Stimulated activated CD4-positive, alpha-beta T cell treated with anti-CD3 and anti-CD28 coated beads, Interleukin-2, amount 100 ng/mL, for 4 hours (primary cell): ENCODE measurements at places on chromosomes 7 and 10.
A peak's percentile ranks its signal among the peaks of the same experiment; 100 is the strongest.

DNA sequence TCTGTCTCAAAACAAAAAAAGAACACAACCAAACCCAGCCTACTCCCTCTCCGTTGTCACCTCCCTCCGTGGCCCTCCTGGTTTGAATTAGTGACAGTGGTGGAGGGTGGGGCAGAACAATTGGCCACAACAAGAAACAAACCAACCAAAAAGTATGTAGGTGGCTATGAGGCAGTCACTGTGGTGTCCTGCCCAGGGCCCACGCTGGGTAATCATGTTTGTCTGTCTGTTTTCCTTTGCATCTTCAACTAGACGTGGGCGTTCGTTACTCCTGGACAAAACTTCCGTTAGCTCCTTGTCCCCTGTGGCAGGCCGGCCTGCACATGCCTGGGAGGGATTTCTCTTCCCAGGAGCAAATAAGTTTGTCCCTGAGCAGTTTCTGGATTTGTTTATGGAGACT lies 78.4 kb downstream of the XRCC2 start:
- no peak for DNase-seq

GRCh38 chr7:51235593-51236313 lies 80.9 kb downstream of the COBL start:
- DNase-seq: no peak

GRCh38 chr7:55050281-55050680 lies 31.5 kb downstream of the EGFR start:
- no peak for DNase-seq

- no peak for DNase-seq
Measured at GRCh38 chr10:97234400-97234799, 48.6 kb upstream of the SLIT1 start.

GRCh38 chr10:22742678-22743077 lies 28.3 kb upstream of the PIP4K2A start:
- DNase-seq: no peak

DNA sequence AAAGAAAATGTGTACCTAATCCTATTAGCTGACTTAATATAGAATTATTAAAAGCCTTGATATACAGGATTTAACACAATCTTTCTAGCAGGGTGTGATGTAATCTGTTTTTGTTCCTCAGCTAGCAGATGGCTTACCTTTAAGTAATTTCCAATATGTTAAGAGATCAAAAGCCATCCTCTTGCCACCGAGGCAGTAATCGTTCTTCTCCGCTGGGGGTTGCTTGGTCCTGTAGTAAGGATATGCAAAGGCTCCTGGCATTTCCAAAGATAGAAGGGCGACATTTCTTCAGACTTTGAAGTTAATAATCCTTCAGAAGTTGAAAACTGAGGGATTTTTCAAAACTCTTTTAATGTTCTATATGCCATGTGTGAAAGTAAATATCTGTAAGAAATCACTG lies 156.4 kb downstream of the FZD1 start:
- DNase-seq: no peak

GRCh38 chr10:52979295-52979990 lies 206.9 kb upstream of the MBL2 start:
- DNase-seq: no peak

GRCh38 chr7:29858191-29858951 lies 52.1 kb downstream of the WIPF3 start:
- no peak for DNase-seq

GRCh38 chr10:110209926-110210673 lies 2.7 kb downstream of the MXI1 start:
- peak; percentile 32 for DNase-seq

- DNase-seq: no peak
Measured at GRCh38 chr7:99788554-99788953, 4.6 kb upstream of the CYP3A4 start.

- no peak for DNase-seq
Measured at GRCh38 chr10:112195224-112195623, 11.7 kb upstream of the GPAM start.

DNA sequence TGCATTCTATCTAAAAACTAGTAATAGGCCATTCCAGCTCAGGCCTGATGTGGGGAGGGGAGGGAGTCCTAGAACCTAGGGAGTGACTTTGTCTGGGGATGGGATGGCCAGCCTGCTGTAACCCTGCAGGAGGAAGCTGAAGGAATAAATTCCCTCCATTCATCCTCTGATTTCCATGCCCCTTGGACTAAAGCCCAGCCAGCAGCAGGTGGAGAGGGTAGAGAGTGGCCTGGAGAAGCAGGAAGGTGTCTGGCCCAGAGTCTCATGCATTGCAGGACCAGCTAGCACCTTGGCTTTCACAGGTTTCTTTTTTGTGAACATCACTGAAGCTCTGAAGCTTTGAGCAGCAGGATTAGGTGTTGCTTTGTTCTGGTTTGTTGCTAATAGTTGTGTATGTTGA lies 32.8 kb upstream of the CDH23 start:
- no peak for DNase-seq

DNA sequence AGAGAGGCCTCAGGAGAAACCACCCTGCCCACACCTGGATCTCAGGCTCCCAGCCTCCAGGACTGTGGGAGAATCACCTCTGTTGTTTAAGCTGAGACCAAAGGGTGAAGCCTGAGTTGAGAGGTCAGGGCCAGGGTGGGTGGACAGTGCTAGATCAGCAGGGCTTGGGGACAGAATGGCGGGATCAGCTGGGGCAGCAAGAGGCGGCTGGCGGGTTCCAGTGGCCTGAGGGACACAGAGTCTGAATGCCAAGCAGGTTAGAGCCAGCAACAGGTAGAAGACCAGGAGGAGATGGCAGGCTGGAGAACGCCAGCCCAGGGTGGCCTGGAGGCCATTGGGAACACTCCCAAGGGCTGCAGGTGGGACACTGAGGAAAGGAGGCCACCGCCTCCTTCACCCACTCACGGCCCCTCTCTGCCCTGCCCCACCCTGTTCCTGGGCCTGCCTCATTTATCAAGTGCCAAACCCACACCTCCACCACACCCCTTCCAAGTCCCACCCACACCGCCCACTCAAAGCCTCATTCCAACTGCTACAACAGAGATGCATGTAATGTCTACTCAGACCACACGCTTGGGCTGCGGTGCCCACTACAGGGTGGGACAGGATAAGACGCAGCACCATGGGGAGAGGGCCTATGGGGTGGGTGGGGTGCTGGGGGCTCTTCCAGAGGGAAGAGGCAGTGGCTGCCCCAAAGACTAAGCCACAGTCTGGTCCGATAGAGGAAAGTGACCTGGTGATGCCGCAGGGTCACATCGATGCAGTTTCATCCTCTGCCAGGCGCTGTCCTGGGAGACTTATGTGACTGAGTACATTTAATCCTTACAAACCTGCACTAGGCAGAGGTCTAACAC lies 173.9 kb downstream of the TNS3 start:
- DNase-seq: no peak

DNA sequence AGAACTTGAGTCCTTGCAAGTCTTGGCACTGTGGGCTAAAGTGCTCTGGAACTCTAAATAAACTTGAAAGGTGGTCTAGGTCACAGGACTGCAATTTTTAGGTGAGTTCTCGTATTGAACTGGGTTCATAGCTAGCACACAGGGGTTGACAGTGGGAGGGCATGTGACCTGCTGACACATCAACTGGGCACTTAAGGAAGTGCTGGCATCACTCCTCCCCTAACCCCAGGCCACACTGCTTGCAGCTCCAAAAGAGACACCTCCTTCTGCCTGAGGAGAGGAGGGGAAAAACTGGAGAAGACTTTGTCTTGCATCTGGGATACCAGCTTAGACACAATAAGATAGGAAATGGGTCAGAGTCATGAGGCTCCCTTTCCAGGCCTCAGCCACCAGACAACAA lies 38.0 kb upstream of the AASS start:
- DNase-seq: no peak

DNA sequence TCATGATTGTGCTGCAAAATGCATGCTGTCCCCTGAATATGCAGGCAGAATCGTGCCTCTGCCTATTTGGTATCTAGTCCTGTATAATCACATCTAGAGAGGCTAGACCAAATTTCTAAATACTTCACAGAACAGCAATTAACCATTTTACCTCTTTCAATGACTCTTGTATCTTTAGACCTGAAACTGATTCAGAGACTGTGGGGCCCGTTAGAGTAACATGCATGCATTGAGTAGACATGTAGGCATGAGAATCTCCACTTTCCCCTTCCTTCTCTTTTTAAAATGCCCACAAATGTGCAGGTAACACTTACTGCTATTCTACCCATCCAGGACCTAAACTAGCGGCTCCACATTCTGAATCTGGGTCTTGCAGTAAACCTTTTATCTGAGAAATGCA lies 8.8 kb downstream of the ZNF92 start:
- no peak for DNase-seq

DNA sequence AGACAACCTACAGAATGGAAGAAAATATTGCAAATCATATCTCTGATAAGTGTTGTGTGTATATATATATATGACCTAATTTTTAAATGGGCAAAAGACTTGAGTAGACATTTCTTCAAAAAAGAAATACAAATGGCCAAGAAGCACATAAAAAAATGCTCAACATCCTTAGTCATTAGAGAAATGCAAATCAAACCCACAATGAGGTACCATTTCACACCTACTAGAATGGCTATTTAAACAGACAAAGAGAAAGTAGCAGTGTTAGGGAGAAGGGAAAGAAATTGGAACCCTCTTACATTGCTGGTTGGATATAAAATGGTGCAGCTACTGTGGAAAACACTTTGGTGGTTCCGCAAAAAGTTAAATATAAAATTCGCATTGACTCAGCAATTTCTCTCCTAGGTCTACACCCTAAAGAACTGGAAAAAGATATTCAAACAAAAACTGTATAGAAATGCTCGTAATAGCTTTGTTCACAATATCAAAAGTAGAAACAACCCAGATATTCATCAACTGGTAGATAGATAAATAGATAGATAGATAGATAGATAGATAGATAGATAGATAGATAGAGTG lies 16.3 kb downstream of the ACSL5 start:
- no peak for DNase-seq

DNA sequence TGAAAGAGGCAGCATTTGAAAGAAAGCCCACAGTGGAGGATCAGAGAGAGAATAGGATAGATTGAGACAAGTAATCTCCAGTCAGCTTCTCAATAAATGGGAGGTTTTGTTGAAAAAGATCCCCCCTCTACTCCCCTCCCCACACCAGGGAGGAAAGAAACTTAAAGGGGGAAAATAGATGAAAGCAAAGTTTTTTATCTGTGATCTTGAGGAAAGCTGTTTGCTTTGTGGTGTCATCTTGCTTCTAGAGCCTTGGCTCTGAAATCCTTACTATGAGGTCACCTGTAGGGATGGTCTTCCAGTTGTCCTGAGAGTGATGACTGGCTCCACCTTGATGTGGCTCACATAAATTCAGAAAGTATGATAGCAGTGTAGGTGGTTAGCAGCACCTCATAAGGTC lies at the start of gene SPAM1:
TSS of gene SPAM1 (plus strand) at position 301 of the 400 bp plus-strand sequence. CDS start 28,330 bp downstream, outside the sequence.
- no peak for DNase-seq

GRCh38 chr10:4035599-4035945 lies 250.6 kb upstream of the KLF6 start:
- DNase-seq: no peak

GRCh38 chr10:20303453-20304152 lies 487.4 kb downstream of the PLXDC2 start:
- no peak for DNase-seq

- DNase-seq: no peak
Measured at GRCh38 chr7:130987092-130987491, 253.1 kb upstream of the KLF14 start.

DNA sequence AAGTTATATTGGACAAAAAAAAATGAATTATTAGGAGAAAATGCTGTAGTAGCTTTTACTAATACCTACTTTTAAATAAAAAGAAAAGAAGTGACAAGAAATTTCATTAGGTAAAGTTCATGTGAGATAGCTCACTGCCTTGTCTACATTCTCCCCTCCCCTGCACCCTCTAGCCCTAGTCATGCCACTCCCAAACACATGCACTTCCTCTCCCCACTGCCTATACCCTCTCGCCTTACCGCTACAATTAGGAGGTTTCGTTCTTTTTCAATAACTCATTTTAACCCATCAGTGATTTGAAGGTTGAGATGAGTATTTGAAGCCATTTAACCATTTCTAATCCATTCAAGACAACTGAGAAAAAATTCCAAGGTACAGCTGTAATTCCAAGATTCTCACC lies 75.3 kb downstream of the HIBADH start:
- no peak for DNase-seq

DNA sequence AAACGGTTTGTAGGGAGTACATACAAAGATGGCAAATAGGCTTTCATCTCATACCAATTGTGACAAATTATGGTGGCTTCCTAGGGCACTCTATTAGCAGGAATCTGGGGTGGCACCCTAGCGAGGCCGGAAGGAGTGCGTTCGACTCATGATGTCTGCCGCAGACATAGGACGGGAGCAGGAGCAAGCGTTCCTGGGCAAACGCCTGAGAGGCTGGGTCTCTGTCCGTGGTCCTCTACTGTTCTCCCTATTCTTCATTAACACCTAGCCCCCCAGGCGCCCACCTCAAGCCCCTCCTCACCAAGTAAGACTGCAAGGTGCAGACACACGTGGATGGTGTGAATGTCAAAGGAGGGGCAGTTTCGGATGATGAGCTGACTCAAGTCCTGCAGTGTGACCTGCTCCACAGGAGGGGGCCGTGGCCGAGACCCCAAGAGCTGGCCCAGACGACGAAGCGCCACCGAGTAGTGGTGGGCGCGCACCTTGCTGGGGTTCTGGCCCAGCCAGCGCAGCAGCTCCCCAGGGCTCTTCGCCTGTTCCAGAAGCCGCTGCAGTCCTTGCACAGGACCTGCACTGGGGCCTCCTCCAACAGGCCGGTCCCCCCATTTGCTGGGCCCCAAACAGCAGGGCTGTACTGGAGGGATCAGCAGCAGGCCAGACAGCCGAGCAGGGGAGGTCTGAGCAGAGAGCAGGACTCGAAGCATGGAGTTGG lies 1.3 kb downstream of the FASTK start:
- no peak for DNase-seq

GRCh38 chr7:50217821-50218281 lies 86.7 kb upstream of the IKZF1 start:
- no peak for DNase-seq

DNA sequence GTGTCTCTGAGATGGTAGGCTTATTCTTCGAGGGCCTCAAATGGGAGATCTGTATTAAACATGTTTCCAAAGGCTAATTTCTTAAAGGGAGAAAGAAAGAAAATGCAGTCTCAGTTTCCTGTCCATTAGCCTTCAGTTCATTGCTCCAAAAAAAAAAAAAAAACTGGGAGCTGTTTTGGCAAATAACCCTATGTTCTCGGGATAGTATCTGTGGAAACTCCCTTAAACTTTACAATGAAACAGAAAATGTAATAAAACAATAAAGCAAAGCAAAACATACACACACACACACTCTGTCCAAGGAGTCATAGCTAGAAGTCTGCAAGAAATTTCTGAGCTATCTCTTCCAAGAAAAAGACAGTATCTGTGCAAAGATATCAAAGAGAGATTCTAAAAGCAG lies 172.5 kb upstream of the CELF2 start:
- DNase-seq: no peak

- no peak for DNase-seq
Measured at GRCh38 chr7:30247541-30248401, 36.6 kb upstream of the ZNRF2 start.

DNA sequence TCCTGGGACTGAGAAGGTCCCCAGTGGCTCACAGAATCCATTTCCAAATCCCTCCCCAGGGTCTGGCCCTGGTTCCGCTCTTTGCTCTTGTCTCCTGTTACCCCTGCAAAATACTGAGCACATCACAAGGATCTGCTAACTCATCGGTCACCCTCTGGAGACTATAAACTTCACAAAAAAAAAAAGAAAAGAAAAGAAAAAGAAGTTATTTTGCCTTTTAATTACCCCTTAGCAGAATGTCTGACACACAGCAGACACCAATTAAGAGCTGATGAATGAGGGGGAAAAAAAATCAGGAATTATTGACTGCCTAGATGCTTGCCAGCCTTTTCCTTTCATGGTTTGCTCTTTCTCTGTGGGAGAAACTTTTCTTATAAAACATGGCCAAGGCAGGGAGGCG lies 578.7 kb downstream of the GRID1 start:
- no peak for DNase-seq
